ENCODE measurements at places on chromosomes 4 and X.

- no peak for DNase-seq
Measured at GRCh38 chrX:24210190-24210589, 60.7 kb downstream of the ZFX start.

DNA sequence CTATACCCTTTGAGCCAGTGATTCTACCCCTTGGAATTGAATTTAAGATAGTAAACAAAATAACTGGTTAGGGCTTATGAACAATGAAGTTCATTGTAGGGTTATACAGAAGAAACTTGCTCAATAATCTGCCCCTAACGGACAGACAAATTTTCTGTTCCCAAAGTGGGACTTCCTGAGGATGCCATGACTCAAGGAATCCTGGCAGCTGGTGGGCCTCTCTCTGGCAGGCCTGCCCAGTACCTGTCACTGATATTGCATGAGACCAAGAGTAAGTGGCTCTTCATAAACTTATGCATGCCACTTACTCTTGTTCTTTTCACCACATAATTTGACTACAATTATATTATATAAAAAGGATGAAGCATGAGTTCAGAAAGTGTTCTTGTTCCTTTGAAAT, 41.5 kb downstream of the GPRIN3 start:
- DNase-seq = no peak

- DNase-seq = no peak
Measured at GRCh38 chr4:174119051-174119450, 164.4 kb downstream of the FBXO8 start.

DNA sequence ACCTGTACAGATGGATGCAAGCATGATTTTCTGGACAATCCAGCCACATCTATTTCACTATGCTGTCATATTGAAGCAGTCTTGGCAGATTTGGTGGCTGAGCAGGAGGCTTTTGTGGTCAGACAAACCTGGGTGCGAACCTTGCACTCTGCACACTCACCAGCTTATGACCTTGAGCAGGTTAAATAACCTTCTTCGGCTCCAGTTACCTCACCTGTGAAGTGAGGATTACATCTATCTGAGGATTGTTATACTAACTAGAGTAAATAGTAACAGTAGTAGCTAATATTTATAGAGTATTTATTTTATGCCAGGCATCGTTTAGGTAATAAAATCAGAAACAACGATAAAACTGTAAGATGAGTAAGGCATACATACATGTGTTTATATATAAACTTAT, 150.0 kb downstream of the PPP3CA start:
- no peak for DNase-seq

- no peak for DNase-seq
Measured at GRCh38 chrX:136907621-136908020, 27.1 kb upstream of the RBMX start.

DNA sequence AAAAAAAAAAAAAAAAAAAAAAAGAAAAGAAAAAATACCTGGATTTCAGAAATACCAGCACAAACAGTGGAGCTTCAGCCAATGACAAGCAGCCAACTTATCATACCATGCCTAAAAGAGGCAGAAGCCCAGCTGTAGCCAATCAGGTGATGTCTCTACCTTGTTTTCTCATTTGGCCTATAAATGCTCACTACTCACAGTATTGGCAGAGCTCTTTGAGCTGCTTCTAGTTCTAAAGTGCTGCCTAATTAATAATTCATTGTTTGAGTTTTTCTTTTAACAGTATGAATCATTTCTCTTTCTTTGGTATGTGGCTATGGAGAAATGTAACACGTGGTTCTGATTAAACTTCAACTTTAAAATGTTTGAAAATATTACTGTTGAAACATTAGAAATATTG, 188.8 kb upstream of the TECRL start:
- DNase-seq = no peak

All from activated CD8-positive, alpha-beta T cell treated with anti-CD3 and anti-CD28 coated beads, Interleukin-2, amount 10 ng/mL, durations not matched to agents 7 days and 5 days (primary cell).